Stimulated activated CD4-positive, alpha-beta T cell treated with anti-CD3 and anti-CD28 coated beads, Interleukin-15, amount 100 ng/mL, for 48 hours (primary cell): ENCODE measurements at places on chromosomes 13 and 19.

GRCh38 chr13:114131583-114132418 is 622 bp downstream of the RASA3 start:
- no peak for DNase-seq

GRCh38 chr19:12749938-12750521 is 1.6 kb upstream of the BEST2 start:
- no peak for DNase-seq

GRCh38 chr19:2046046-2046907 is 4.8 kb downstream of the MKNK2 start:
- no peak for DNase-seq

- DNase-seq: no peak
Measured at GRCh38 chr19:3695124-3695733, 5.0 kb downstream of the PIP5K1C start.

DNA sequence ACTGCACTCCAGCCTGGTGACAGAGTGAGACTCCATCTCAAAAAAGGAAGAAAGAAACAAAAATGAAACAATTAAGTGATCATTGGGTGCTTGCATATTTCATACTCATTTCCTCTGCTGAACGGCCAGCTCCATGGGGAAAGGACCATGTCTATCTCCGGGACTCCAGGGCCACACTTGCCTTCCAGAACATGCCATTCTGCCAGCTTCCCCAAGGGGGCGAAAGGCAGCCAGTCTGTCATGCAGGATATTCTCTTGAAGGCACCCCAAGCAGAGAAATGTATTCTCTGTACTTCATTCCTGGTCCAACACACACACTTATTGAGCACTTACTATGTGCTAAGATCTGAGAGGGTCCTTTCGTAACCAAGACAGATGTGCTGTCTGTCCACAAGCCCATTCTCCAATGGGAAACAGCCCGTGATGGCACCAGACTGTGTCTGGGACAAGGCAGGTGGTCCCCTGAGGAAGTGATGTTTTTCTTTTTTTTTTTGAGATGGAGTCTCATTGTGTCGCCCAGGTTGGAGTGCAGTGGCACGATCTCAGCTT is 10.2 kb upstream of the CARM1 start:
- DNase-seq: no peak

DNA sequence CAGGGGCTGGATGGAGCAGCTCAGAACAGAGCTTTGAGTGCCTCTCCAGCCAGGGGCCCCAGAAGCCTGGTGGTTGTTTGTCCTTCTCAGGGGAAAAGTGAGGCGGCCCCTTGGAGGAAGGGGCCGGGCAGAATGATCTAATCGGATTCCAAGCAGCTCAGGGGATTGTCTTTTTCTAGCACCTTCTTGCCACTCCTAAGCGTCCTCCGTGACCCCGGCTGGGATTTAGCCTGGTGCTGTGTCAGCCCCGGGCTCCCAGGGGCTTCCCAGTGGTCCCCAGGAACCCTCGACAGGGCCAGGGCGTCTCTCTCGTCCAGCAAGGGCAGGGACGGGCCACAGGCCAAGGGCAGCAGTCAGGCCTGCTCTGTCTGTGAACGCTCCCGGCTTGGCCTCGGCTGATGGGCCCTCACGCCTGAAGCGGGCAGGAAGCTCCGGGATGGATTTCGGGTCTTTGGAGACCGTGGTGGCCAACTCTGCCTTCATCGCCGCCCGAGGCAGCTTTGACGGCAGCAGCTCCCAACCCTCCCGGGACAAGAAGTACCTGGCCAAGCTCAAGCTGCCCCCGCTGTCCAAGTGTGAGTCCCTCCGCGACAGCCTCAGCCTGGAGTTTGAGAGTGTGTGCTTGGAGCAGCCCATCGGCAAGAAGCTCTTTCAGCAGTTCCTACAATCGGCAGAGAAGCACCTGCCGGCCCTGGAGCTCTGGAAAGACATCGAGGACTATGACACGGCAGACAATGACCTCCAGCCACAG is at the start of gene GRK1:
Gene GRK1 (plus strand): TSS at position 269 of the 751 bp plus-strand sequence. CDS start 168 bp downstream, at position 437.
- DNase-seq: no peak

DNA sequence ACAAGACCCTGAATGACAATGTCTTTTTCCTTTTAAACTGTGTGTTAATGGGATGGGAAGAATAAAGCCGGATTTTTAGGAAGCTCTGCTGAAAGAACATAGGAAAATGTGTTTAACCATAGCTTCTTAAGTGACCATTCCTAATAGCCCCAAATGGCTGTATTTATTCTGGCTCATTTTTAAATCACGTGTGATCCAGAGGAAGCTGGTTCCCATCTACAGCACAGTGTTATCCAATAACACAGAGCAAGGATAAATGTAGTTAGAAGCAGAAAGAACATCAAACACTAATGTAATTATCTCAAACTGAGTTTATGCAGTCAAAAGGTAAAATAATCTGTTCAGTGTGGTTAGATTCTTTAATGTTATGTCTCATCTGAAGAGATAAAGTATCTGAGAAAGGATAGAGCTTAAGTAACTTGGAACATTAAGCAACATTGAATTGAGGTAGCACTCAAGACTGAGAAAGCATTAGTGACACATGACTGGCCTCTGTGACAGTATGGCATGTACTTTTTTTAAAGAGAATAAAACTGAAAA is 853.3 kb downstream of the GPC5 start:
- no peak for DNase-seq

DNA sequence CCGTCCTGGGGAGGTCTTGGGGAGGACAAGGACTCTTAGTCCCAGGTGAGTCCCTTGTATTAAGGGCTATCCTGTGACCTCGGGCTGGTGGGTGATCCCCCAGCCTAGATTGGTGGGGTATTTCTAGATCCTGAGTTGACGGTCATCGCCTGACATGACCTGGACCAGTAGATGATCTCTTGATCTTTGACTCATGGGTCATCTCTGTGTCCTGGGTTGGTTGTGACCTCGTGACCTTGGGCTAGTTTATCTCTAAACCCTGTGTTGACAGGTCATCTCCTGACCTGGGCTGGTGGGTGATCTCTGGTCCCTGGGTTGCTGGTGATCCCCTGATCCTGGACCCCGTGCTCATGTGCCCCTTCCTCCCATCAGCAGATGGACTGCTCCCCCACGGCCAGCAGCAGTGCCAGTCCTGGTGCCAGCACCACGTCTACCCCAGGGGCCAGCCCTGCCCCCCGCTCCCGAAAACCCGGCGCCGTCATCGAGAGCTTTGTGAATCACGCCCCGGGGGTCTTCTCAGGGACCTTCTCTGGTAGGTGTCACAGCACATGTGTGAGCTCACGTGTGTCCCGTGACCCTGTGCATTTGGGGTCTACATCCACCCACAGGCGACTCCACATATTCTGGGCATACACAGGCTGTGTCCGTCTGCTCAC is 6.3 kb downstream of the MIDN start:
- no peak for DNase-seq

DNA sequence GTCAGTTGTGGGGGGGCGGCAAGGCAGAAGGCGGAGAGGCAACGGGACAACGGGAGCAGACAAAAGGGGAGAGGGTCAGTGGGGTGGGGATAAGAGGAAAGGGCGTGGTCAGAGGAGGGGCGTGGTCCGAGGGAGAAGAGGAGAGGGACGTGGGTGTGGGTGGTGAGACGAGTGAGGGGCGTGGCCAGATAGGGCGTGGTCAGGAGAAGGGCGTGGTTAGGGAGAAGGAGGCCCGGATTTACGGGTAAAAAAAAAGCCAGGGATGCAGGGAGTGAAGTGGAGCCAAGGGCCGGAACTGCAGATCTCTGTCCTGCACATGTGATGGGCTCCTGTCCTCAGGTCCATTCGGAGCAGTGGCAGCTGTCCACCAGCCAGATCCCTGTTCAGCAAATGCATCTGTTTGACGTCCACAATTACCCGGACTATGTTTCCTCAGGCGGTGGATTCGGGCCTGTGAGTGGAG is 21.5 kb downstream of the CPT1C start:
- DNase-seq: no peak

DNA sequence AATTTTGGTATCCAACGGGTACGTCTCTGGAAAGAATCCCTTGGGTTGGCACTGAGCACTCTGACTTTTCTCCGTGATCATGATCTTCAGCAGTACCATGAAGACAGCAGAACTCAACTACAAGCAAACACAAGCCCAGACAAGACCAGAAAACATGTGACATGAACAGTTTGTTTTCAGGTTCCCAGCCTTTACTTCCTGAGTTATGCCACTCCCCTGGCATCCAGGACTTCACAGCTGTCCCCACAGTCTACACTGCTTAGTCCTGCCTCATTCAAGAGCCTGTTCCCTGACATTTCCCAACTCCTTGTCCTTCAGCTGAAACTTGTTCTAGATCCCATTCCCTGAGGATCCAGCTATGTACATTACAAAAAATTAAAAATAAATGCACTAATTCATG is 4.9 kb upstream of the N4BP2L1 start:
- DNase-seq: no peak

DNA sequence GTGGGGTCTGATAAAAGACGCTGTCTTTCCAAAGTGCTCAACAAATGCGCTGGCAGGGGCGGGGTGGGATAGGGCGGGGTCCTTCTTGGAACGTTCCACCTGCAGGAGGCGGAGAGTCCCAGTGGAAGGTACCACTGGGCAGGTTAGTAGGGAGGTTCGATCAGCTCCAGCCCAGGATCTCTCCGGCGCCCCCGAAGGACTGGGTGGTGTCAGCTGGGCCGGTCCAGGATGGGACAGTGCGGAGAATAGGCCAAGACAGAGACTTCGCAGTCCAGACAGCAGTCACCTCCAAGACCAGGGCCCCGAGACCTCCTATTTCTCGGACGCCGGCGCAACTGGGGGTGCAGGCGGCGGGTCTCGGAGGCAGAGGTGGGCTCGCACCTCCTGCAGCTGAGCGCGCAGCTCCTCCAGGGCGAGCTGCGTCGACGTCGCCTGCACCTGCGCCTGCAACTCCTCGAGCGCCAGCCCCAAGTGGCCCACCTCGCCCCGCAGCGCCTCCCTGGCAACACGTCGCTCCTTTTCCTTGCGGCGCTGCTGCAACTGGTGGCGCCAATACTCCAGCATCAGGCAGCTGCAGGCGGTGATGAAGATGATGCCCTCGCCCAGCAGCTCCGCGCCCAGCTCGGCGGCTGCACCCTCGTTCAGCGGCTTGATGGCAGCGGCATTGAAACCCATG is 21.6 kb downstream of the VASP start:
- DNase-seq: no peak

DNA sequence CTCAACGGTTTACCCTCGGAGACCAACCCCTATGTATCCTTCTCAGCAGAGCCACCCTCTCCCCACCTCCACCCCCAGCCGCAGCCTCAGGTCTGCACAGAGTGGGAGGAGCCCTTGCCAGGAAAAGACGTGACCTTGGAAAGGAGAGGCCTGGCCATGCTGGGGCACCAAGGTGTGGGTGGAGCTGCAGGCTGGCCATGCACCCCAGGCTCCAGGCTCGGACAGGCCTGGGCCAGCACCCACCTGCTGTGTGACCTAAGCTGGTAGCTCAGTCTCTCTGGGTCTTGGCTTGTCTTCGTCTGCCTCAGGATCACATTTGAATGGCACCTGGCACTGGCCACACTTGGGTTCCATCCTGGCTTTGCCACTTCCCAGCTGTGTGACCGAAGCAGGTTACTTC is 29.5 kb downstream of the CCDC8 start:
- no peak for DNase-seq

GRCh38 chr13:25876247-25876646 is 175.6 kb downstream of the SHISA2 start:
- DNase-seq: no peak

- no peak for DNase-seq
Measured at GRCh38 chr13:66483712-66484111, 746.4 kb downstream of the PCDH9 start.

DNA sequence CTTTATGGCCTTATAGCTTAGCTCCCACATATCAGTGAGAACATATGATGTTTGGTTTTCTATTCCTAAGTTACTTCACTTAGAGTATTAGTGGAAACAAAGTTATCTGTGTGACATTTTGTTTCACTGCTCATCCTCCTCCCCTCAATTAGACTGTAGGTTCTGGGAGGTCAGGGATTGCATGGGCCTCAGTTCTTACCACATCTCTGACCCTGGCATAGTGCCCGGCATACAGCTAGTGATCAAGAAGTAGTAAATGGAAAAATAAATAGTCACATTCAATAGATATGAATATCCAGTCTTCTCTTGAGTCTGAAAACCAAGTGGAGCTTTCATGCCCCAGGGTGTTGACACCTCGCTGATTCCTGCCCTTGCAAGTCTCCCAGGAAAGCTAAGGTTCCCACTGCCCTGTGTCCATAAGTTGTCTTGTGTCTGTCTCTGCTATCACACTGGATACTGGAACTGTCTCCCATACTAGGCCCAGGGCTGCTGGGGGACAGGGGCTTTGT is 249.5 kb upstream of the TSHZ3 start:
- DNase-seq: no peak

DNA sequence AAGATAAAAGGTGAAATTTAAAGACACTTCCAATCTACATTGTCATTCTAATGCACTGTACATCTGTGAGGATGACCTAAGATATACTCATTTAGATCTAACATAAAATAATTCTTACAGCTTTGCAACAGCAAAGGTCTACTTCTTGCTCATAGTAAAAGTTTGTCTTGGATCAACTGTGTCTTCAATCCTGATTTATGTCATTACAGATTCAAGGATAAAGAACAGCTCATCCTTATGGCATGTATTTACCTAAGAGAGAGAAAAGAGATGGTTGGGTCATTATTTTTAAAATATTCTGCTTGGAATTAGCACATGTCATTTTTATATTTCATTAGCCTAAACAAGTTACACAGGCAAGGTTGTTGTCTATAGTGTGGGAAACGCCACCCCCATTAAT is 2193.1 kb downstream of the PCDH9 start:
- DNase-seq: no peak

- DNase-seq: no peak
Measured at GRCh38 chr13:42215578-42216421, 56.2 kb upstream of the AKAP11 start.

DNA sequence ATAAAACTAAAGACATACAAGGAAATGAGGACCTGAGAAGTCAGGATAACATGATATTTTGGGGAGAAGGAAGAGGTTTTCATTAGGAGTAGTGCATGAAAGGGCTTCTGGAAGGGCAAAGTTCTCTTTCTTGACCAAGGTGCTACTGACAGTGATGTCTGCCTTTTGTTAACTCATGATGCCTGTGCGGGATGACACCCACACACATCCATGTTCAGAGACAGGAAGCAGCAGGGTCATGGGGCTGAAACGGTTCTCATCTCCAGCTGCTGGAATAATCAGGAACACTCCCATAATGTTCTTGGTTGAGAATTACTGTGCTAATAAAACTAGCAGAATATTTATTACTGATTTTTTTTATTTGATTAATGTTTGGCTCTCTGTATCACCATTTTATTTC is 29.1 kb downstream of the KCNC3 start:
- no peak for DNase-seq

GRCh38 chr13:113794764-113795173 is 35.7 kb downstream of the TMEM255B start:
- no peak for DNase-seq

GRCh38 chr13:37306778-37307544 is 201.5 kb upstream of the CSNK1A1L start:
- DNase-seq: no peak

- no peak for DNase-seq
Measured at GRCh38 chr19:16594681-16595091, 22.5 kb upstream of the SLC35E1 start.

GRCh38 chr19:7772752-7773291 is 9.8 kb downstream of the CLEC4M start:
- peak; percentile 21 for DNase-seq

GRCh38 chr19:35904311-35905068 is 2.2 kb downstream of the HCST start:
- no peak for DNase-seq
